ENCODE measurements at places on chromosomes 2 and 18.

DNA sequence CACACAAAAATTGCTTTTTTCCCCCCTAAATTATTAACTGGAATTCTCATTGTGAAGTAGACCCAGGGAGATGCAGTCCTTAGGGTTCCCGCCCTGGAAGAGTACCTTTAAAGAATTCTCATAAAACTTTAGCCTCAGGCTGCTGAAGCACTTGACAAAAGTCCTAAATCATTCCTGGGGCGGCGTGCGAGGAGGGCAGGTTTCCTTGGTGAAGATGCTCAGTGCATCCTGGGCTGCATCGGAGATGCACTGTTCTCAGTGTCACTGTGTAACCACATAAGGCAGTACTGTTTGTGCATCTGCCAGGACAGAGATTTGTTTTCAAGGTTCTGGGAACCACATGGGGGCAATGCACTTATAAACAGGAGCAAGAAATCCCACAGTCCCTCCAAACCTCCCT, 62.6 kb downstream of the ZNF236 start:
- no peak for DNase-seq

GRCh38 chr2:162277381-162277780, 34.1 kb upstream of the FAP start:
- DNase-seq, result no peak

DNA sequence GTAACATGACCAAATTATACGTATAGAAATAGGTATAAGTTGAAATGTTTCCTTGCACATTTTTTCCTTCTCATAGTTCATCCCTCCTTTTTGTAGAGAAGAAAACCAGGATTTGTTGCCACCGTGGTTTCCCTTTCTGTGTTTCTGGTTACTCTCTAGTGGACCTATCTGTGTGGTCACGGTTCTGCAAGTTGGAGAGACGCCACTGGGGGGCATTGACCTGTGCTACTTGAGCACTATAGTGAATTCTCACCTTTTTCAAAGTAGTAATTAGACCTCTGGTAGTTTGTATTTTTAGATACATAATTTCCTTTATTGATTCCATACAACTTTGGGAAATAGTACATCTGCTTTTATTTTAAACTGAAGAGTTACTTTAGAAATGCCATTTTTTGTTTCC, 444.8 kb downstream of the PTPRM start:
- DNase-seq, result no peak

DNA sequence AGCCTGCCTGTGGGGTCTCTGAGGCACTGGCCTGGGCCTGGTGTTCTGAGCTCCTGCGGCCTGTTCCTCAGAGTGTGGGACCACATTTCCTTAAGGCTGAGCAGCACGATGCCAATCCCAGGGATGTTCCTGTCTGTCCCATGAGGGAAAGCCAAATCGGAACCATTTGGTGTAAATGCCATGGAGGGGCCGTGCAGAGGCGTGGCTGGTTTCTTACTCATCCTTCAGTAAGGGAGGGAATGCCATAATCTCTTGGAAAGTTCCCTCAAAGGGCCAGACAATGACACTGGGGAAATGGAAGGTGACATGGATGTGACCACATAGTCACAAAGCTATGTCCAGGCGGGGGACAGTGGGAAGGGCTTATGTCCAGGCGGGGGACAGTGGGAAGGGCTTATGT, 14.4 kb upstream of the PTMA start:
- no peak for DNase-seq

DNA sequence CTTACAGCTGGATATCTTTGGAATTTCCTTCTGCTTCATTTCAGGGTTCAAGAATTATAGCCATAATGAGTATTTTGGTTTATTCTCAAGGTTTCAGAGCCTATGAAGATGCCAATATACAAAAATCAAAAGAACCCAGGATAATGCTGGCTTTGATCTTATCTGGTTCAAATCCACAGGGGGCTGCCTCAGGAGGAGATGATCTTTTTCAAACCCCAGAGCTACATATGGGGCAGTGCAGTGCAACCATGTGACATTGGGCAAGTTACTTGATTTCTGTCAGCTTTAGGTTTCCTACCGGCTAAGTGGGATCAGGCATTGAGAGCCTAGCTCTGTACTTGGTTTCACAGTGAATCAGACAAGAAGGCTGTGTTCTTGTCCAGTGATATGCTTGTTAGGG, 23.0 kb upstream of the LYPD6B start:
- DNase-seq, result no peak

GRCh38 chr2:149006883-149007543, 31.5 kb upstream of the LYPD6B start:
- no peak for DNase-seq

- peak; percentile 70 for DNase-seq
These were observed 594.2 kb upstream of the NXPH2 start for GRCh38 chr2:139374296-139374850.

GRCh38 chr18:47184419-47185050, 8.4 kb upstream of the IER3IP1 start:
- DNase-seq, result peak; percentile 36

GRCh38 chr2:229633556-229633955, 80.8 kb downstream of the DNER start:
- DNase-seq, result no peak

- peak; percentile 45 for DNase-seq
These were observed 73.5 kb downstream of the LIMS1 start for GRCh38 chr2:108607706-108608301.

DNA sequence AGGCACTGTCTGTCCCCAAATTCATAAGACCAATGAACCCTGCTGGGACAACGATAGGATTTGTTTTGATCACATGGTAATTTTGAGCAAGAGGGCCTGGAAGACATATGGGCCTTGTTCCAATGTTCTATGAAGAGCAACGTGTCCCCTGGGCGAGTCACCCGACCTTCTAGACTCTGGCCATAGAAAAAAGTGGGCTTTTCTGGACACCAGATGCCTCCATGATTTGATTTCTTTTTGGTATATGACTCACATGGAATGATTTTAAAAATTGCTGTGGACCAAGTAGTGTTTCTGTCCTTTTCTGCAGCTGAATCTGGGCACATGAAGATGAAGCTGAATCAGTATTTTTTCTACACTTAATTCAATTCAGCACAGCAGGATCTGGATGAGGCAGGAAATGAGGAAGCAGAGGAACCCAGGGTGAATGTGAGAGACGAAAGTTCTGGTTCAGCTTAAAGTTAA, 104.9 kb downstream of the CDC42EP3 start:
- no peak for DNase-seq

DNA sequence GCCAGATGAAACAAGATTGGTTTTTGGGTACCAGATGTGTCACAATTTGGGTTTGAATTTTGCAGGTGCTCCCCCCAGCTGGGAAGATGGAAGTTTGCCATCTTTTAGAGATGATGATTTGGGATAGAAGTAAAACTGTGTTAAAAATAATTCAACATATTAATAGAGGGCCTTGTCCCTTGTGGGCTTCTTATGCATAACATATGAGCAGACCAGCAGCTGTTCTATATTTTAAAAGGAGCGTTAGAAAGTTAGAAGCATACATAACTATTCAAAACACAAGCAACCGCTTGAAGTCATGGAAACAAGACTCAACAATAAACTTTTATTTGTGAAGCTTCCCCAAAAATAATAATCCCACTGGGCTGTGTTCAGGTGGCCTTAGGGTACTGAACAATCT, 62.8 kb downstream of the EFEMP1 start:
- no peak for DNase-seq

GRCh38 chr2:60980071-60980815, 37.3 kb upstream of the PEX13 start:
- no peak for DNase-seq

GRCh38 chr18:4125627-4126230, 329.4 kb downstream of the DLGAP1 start:
- DNase-seq, result no peak

DNA sequence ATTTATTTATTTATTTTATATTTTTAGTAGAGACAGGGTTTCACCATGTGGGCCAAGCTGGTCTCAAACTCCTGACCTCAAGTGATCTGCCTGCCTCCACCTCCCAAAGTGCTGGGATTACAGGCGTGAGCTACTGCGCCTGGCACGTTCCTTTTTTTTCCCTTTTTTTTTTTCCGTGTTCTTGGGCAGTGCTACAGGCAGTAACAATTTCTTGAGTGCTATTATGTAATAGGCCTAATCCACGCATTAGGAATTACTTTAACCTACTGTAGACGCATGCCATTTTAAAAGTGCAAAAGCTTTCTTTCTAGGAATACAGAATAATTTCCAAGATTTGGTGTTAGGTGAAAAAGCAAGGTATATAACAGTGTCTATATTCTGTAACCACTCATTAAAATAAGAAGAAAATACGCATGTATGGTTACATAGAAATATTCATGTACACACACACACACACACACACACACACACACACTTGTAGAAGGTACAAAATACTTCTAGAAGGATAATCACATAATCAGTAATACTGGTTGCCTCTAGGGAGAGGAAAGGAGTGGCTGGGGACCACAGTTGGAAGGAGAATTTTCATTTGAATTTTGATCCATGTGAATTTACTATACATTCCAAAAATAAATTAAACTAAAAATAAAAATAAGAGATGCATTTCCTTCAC, 92.3 kb downstream of the METTL8 start:
- DNase-seq, result no peak

GRCh38 chr2:26745609-26746327, 18.3 kb upstream of the SLC35F6 start:
- peak; percentile 76 for DNase-seq

GRCh38 chr2:80328159-80328571, 23.6 kb upstream of the LRRTM1 start:
- no peak for DNase-seq

- peak; percentile 27 for DNase-seq
These were observed 65.5 kb downstream of the CCBE1 start for GRCh38 chr18:59631583-59632181.

GRCh38 chr2:177430411-177430810, 37.8 kb downstream of the AGPS start:
- DNase-seq, result no peak

DNA sequence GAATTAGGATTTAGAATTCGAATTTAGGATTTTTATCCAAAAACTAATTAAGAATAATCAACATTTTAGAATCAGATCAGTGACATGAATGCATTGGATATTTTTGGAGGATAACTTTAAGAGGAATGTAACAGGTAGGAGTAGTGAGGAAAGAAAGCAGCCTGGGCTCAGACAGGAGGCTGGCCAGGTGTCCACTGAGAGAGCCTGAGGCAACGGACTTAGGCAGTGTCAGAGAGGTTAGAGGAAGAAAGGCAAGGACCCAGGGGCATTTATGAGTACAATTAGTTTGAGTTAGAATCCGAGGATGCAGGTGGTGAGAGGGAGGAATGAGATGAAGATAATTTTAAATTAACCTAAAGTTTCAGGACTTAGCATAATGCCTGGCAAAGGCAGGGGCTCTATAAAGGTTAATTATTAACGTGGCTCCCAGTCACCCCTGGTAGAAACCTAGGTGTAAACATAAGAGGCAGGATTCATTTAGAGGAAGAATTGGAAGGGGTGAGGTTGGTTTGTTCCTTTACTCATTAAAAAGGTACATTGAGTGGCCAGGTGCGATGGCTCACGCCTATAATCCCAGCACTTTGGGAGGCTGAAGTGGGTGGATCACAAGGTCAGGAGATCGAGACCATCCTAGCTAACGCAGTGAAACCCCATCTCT, 507.1 kb downstream of the TMEM182 start:
- DNase-seq, result no peak

- no peak for DNase-seq
These were observed 62.3 kb downstream of the SOWAHC start for GRCh38 chr2:109676346-109676902.

DNA sequence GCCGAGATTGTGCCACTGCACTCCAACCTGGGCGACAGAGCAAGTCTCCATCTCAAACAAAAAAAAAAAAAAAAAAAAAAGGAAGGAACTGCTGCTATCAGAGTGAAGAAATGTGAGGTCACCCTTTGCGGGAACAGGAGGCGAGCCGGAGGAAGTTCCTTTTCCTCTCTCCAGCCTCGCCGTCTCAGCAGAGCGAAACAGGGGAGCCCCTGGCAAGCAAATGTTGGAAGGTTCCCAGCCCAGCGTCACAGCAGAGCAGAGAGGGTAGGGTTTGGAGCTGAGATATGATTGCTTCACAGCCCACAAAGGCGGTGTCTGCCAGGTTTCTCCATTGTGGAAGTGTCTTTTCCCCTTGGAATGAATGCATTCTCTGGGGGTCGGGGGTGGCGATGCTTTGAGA, 28.5 kb downstream of the SLC20A1 start:
- DNase-seq, result no peak

DNA sequence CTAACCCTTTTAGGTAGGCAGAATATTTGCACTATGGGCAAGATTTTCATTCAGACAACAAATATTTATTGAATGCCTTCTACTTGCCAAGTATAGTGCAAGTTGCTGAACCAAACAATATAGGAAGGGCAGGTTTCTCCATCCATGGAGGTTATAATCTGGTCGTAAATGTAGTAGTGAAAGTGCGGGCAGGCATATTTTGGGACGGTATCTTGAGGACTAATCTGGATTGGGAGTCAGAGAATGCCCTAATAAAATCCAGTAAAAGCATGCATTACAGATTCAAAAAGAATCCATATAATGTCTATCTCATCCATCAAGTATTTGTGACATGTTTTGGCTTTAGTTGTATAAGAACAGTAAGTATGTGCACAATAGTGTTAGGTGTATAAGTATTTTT, 1.7 kb upstream of the NDUFV2 start:
- DNase-seq, result no peak

- no peak for DNase-seq
These were observed 34.6 kb downstream of the UGP2 start for GRCh38 chr2:63876311-63876710.

- no peak for DNase-seq
These were observed 231.2 kb downstream of the CYRIA start for GRCh38 chr2:16434393-16434792.

DNA sequence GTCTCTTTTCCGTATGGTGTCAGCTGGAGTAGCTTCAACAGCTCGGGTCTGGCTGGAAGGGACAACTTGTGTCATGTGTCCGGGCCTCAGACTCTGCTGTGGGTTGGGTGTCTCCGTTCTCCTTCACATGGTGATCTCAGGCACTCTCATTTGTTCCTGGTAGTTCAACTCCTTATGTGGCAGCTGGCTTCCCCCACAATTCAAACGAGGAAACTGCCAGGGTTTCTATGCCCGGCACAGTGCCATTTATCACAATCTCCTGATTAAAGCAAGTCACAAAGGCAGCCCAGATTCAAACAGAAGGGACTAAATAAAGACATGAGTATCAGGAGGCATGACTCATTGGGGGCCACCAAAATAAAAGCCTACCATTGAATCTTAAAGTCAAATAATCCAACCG, 22.7 kb downstream of the MRO start:
- DNase-seq, result peak; percentile 11

DNA sequence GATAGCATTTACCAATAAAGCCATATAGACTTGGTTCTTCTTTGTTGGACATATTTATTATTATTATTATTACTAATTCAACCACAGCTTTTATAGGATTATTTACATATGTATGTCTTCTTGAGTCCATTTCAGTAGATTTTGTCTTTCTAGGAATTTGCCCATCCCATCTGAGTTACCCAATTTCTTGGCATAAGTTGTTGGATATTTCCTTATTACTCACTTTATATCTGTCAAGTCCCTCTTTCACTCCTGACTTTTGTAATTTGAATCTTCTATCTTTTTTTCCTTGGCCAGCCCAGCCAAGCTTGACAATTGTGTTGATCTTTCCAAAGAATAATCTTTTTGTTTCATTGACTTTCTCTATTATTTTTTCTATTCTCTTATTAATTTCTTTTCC, 543.7 kb downstream of the SUCLG1 start:
- DNase-seq, result no peak

- DNase-seq, result no peak
These were observed 1.5 kb upstream of the BUB1 start for GRCh38 chr2:110679337-110679707.
